Stimulated activated CD4-positive, alpha-beta T cell treated with anti-CD3 and anti-CD28 coated beads, Interleukin-4, amount 100 ng/mL, for 48 hours (primary cell): ENCODE measurements at places on chromosomes 2 and 18.

DNA sequence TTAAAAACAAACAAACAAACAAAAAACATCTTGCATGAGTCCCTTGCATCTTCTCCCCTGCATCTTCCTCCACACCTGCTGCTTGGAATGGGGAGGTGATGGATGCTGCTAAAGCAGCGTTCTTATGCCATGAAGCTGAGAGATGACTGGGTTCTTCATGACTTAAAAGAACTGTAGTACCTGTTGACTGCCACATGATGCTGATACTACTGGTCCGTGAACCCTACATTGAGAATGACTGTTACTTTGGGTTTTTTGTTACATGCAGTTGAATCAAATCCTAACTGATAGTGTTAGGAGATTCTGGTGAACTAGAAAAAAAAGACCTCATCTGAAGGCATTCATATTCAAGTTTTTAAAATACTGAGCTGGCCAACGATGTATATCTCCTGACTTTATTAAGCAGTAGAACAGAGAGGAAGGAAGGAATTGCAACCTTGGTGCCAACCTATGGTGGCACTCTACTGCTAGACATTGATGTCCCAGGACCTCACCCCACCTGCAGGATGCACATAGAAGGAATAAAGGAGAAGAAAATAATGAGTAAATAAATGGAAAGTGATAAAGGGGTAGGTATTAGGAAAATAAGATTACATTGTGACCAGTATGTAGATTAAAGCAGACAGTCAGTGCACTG is 63.2 kb upstream of the SPAG16 start:
- no peak for DNase-seq

DNA sequence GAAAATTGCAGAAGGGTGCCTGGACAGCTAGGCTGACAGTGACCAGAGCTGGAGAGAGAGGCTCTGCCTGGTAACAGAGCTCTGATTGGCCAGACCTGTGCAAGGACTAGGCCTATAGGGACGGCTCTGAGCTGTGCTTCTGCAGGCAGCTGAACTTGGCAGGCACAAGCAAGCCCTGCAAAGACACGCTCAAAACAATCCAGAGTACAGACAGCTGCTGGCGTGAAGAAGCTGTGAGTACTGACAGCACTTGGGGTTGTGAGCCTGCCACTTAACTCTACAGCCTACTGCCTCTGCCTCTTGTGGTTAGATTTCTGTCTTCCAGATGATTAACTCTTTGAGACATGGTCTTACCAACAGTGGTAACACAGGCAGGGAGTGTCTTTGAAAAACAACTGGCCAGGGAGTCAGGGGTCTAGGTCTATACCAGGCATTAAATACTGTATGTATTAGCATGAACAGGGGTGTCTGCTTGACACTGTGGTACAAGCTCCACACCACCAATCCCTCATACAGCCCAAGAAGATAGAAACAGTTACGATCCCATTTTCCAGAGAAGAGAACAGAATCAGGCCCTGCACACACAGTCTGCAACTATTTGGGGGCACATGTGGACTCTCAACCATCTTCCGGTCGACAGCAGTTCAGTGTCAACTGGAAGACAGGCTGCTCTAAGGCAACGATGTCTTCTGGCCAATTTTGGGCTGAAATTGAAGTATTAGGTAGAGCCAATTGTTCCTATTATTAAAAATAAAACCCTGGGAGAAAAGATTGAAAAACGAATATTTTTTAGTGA is 568.4 kb downstream of the TNS1 start:
- no peak for DNase-seq

DNA sequence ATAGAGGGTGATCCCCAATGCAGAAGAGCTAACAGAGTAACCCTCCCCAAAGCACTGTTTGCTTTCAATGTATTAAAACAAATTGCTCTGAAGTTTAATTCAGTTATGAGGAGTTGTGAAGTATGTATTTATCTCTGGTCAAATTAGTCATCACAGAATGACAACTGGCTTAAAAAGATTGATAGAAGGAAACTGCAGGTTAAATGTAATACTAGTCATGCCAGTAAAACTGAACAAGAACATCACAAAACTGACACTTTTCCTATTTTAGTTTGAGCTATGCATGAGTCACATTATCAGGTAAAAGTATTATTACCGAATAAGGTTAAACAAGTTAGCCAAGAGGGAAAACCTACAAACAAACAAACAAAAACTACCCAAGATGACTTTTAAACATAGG is 99.0 kb upstream of the ACVR1C start:
- no peak for DNase-seq

DNA sequence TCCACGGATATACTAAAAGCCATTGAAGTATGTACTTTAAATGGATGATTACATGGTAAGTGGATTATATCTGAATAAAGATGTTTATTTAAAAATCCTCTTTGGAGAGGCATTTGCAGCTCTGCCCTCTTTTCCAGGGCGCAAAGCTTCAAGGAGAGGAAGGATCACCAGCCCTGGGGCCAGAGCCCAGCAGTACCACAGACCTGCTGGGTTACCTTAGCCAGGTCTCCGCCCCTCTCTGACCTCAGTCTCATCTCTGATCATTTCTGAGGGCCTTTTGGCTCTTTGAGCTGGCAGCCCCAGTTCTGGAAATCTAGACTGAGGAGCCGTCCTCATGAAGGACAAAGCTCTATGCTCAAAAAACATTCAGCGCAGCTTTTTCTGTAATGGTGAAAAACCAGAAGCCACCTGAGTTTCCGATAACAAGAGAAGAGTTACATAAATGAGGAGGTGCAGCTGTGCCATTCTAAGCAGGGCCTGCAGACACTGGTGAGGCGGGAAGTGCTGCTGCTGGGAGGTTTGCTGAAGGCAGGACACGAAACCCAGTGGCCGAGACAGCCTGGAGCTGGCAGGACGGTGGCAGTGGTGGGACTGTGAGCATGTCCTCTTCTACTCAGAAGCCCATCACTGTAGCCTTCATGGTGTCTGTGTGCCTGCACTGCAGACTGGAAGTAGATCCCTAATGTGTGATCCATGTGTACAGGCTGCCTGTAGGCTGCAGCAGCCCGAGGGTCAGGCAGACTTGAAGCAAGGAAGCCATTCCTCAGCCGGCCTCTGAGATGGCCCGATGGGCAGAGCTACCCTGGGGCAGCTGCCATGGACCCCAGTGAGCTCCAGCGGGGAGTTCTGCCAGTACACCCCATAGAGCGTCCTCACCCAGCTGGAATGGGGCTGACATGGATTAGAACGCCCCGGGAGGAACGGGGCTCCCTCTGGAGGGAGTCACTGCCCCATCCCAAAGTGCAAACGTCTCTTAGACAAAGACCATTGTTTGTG is 27.7 kb downstream of the ADRA2B start:
- DNase-seq: no peak

GRCh38 chr2:229244975-229245374 is 26.1 kb downstream of the PID1 start:
- DNase-seq: no peak

- no peak for DNase-seq
Measured at GRCh38 chr2:179809606-179810005, 51.8 kb downstream of the ZNF385B start.

- no peak for DNase-seq
Measured at GRCh38 chr2:139142252-139142880, 362.2 kb upstream of the NXPH2 start.

GRCh38 chr2:31429759-31430438 is 15.4 kb upstream of the XDH start:
- DNase-seq: peak; percentile 32

DNA sequence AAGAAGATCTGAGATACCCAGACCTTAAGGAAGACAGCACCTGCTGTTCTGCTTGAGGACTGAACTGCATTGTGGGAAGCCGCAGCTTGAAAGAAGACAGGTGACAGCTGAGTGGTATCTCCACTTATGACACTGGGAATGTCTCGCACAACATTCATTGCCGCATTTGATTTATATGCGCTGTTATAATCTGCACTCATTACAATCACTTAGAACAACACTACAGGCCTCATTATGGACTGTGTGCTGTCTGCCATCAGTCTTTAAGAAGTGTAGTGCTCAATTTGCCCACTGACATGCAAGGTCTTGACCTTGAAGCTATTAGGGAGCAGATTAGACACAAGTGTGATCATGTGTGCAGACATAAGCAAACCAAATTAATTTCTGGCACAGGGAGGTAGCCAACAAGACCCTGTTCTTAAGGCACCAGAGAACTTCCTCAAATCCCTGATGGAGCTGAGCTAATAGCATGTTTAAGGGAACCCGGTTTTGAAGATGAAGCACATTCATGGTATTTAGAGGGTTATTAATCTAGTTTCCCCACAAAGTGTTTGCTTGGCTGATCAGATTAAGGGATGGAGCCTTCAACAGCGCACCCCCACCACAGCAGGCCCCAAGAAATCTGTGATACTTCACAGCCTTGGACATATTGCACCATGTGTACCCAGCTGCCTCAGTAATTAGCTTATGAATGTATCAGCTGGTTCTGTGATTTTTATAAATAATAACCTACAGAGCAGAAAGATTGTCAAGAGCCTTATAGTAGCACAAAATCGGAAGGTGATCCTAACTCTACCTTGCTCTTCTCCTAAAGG is 146.8 kb downstream of the SATB2 start:
- no peak for DNase-seq

GRCh38 chr18:72922895-72923294 is 55.1 kb upstream of the NETO1 start:
- DNase-seq: no peak

DNA sequence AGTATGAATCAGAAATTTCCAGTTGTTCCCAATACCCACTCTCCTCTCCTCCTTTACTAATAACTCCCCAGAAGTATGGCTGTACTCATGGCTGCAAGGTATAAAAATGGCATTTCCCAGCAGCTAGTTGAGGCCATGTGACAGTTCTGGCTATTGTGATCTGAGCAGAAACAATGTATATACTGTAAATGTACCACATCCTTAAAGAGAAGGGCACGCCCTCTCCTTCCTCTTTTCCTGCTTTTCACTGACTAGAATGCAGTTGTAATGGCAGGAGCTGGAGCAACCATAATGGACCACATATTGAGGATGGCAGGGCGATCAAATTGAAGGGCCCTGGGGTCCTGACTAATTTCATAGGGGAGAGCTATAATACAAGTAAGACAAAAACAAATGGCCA is 211.2 kb downstream of the TNS1 start:
- DNase-seq: no peak

DNA sequence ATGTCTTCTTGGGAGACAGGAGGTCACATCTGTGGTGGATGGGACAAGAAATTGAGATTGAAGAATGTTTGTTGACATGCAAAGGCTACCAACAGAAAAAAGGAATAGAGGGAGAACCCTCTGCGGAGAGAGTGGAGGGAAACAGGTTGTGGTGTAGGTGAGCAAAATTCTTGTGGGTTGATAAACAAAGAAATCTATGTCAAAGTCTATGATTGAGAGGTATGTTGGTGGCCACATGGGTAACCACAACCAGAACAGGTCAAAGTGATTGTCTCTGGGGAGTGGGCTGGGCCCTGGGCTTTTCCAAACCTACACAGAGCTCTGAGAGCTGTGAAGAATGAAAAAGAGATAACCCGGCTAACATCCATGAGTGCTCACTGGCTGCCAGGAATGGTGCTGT is 62.8 kb upstream of the NCK2 start:
- no peak for DNase-seq
